ENCODE measurements at places on chromosomes 7 and 10. TPM values are rescaled to one million over a fixed set of nuclear protein-coding genes. Genes with fewer than 3 reads are reported as not detected.
A peak's percentile ranks its signal among the peaks of the same experiment; 100 is the strongest.

GRCh38 chr7:1238450-1238882 is 5.8 kb downstream of the UNCX start:
- H3K27ac ChIP-seq = no peak overlapping the region
- peaks cover 36% of the 10 kb centered on the region for H3K27me3 ChIP-seq
- no peak overlapping the region for H3K4me3 ChIP-seq
- H3K36me3 ChIP-seq = no peaks in the 10 kb centered on the region
- peaks cover 4% of the 10 kb centered on the region for H3K4me1 ChIP-seq
- no peak for DNase-seq

MYH16 gene
- total RNA-seq = not detected

TMEM273 gene
- 58.0 TPM for total RNA-seq

CYP3A4 gene
- total RNA-seq = not detected

- H3K27ac ChIP-seq = no peak overlapping the region
- no peaks in the 10 kb centered on the region for H3K4me1 ChIP-seq
- no peaks in the 10 kb centered on the region for H3K36me3 ChIP-seq
- DNase-seq = no peak
- H3K27me3 ChIP-seq = no peaks in the 10 kb centered on the region
Measured at GRCh38 chr10:49292565-49293207, 6.3 kb upstream of the C10orf71 start.

DNA sequence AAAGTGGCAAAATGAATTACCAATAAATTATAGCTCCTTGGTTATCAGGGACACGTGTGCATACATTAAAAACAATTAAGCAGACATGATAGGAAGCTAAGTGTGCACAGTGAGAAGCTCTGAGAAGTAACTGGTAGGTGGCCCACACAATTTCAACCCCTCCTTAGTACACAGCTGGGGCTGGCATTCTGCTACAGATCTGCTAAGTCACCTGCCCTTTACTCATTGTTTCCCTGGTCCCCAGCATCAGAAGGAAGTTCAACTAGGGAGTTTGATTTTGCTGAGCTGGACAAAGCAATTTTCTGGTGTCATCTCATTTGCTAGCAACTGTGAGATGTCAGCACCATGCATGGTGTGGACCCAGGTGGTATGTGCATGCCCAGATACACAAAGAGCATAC is 424.1 kb upstream of the NPVF start:
- no peak overlapping the region for H3K4me3 ChIP-seq
- DNase-seq = no peak
- H3K27me3 ChIP-seq = no peaks in the 10 kb centered on the region
- H3K27ac ChIP-seq = no peak overlapping the region
- no peaks in the 10 kb centered on the region for H3K36me3 ChIP-seq

NANOS1 gene
- total RNA-seq = 0.61 TPM

DNA sequence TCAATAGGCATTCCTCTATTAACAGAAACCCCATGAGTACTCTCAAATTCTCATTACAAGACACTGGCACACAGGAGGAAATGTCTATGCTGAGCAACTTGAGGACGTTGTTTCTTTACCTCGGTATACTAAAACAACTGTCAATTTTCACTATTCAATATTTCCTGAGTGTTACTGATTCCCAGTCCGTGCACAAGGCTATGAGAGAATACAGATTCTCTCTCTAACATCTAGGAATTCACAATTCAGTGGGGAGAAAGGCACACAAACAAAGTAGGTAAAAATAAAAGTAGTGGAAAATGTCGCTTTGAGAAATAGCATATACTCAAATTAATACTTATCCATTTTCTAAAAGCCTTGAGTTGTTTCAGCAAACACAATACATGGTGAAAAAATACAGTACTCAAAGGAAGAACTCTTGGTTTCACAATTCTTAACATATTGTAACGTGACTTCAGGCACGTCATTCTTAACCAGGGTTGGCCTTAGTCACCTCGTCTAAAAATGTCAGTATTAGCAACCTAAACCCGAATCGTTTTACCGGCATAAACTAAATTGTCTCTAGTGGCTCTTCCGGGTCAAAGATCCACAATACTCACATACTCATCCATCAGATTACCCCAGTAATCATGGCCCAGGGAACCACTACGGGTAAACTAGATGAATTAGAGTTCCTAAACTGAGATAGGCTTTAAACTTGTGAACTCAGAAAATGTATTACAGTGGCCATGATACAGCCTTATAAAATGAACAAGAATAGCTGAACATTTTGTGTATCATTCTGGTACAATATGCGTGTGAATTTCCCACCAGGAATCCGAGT is 1.5 kb downstream of the IPMK start:
- no peaks in the 10 kb centered on the region for H3K27me3 ChIP-seq
- H3K4me1 ChIP-seq = peaks cover 32% of the 10 kb centered on the region
- H3K4me3 ChIP-seq = peak overlapping the region; percentile 77
- H3K27ac ChIP-seq = peak overlapping the region; percentile 85
- DNase-seq = no peak

DNA sequence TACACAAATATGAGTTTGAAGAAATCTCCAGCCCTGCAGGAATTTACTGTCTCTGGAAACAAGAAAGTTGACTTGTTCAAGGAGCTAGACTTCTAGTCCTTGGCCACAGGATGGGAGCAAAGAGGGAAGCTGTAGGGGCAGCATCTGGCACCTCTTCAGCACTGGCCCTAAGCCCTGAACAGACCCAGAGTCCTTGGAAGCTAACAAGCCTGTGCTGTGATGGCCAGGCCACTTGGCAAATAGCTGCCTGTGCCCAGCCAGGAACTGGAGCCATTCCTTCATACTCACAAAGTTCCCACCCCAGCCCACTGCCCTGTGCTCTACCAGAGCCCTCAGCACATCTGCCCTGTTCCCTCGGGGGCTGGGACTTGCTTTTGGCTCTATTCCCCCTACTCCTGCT is 9.4 kb upstream of the COL13A1 start:
- peaks cover 6% of the 10 kb centered on the region for H3K27me3 ChIP-seq
- DNase-seq = no peak
- no peaks in the 10 kb centered on the region for H3K4me1 ChIP-seq
- H3K4me3 ChIP-seq = no peak overlapping the region
- no peaks in the 10 kb centered on the region for H3K36me3 ChIP-seq

All from CD8-positive, alpha-beta memory T cell (primary cell).